A549 (cell line): ENCODE measurements at places on chromosomes 7 and 10. TPM values are rescaled to one million over a fixed set of nuclear protein-coding genes. Genes with fewer than 3 reads are reported as not detected.

DNA sequence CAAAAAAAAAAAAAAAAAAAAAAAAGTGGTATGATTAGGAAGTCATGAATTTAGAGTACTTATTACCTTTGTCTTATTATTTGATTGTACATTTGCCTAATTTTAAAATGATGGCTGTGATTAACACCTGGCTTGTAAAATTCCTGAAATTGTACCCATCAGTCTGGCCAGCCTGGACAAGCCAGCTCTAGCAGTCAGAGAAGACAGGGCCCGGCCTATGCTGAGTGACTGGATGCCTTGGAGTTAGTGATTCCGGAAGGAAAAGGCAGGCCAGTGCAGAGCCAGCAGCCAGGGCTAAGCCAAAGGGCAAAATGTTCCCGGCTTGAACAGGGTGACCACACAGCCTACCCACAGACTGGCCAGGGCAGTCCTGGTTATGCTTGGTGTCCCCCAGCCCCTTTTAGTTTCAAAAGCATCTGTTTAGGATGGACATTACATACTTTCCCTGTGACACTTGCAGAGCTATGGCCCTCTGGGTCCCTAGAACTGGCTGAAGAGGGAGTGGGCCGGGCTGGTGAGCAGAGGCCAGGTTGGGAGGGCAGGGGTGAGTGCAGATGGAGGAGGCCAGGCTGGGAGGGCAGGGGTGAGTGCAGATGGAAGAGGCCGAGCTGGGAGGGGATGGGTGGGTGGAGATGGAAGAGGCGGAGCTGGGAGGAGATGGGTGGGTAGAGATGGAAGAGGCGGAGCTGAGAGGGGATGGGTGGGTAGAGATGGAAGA lies 61.7 kb downstream of the PROSER2 start:
- DNase-seq, result no peak

GRCh38 chr10:28793482-28793881 lies 116.2 kb downstream of the BAMBI start:
- no peak for DNase-seq

- no peak for DNase-seq
Observed at GRCh38 chr10:17954861-17955260, 3.1 kb downstream of the SLC39A12 start.

- no peak for DNase-seq
Observed at GRCh38 chr7:4722960-4723630, 41.0 kb downstream of the FOXK1 start.

- DNase-seq, result no peak
Observed at GRCh38 chr10:127612-128432, 7.4 kb upstream of the ZMYND11 start.

GRCh38 chr7:37013771-37014170 lies 289.5 kb upstream of the AOAH start:
- DNase-seq, result no peak

GRCh38 chr7:82534684-82535083 lies 91.1 kb upstream of the CACNA2D1 start:
- no peak for DNase-seq

- DNase-seq, result no peak
Observed at GRCh38 chr7:44103923-44104859, at the start of gene AEBP1. Gene AEBP1, plus strand, starts transcription at chr7:44104345. Its CDS starts 321 bp downstream, at chr7:44104666.

- no peak for DNase-seq
Observed at GRCh38 chr7:78607099-78607498, 808.5 kb downstream of the PHTF2 start.

GRCh38 chr10:47409171-47409865 lies 25.2 kb upstream of the ZNF488 start:
- DNase-seq, result no peak

DNA sequence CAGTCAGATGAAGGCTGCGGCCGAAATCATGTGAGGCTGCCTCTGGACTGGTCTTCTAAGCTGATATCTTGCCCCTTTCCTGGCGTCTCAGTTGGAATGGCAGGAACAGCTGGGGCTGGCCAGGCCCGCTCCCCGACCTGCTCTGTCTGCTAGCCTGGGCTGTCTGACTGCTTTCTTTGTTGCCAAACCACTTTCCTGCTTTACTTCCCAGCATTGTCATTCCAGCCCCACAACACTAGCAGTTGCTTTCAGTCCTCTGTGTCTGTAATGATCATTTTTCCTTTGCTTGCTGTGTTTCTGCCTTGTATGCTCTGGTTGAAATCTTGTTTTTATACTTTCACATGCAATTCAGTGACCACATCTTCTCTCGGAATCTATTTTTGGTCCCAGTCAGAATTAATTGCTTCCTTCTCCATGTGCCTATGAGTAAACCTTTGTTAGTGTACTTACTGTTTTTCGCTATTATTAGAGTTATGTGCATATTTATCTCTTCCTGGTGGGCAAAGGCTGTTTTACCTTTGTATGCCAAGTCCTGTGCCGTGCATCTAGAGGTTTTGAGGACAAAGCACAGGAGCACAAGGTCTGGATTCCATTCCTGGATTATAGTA lies 21.6 kb downstream of the PRPF18 start:
- no peak for DNase-seq

DNA sequence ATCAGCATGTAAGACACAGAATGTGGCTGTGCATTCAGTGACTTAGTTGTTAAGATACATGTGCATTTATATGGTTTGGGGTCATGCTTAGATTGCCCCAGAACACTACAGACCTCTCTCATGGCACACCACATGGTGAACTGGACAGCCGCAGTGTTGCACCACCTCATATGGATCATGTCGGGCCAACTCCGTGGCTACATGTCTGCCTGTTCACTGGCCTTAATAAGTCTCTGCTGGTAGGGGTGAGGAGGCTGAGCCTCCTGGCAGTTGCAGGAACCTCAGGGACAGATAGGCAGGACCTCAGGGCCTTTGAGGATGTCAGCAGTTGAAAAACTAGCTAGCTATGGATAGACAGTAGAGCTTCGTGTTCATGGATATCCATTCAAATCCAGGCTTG lies 751.0 kb downstream of the GRID1 start:
- DNase-seq, result no peak

GRCh38 chr7:119748991-119749390 lies 524.0 kb upstream of the KCND2 start:
- DNase-seq, result no peak

DNA sequence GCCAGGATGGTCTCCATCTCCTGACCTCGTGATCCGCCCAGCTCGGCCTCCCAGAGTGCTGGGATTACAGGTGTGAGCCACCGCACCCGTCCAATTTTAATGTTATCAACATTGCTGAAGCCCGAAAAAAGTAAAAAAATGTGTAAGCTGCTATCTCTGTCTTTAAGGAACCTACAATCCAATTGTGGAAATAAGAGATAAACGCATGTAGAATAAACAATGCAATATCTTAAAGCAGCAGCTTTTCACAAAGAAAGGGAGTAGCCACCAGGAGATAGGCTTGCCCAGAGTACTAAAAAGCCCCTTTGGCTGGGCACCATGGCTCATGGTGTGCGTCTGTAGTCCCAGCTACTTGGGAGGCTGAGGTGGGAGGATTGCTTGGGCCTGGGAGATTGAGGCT lies 282.9 kb upstream of the LYZL1 start:
- DNase-seq, result no peak

GRCh38 chr10:130046591-130046990 lies 64.0 kb downstream of the C10orf143 start:
- no peak for DNase-seq

The KCND2 gene
- not detected in 3 replicates for polyA plus RNA-seq

The VOPP1 gene
- polyA plus RNA-seq, result 70.5 to 74.0 TPM (median 73.4 TPM) in 3 replicates

The MLXIPL gene
- 1.8 to 3.8 TPM (median 3.3 TPM) in 3 replicates for polyA plus RNA-seq
